Breast epithelium (tissue), 4 donors: ENCODE measurements at places on chromosomes 7 and 10.

DNA sequence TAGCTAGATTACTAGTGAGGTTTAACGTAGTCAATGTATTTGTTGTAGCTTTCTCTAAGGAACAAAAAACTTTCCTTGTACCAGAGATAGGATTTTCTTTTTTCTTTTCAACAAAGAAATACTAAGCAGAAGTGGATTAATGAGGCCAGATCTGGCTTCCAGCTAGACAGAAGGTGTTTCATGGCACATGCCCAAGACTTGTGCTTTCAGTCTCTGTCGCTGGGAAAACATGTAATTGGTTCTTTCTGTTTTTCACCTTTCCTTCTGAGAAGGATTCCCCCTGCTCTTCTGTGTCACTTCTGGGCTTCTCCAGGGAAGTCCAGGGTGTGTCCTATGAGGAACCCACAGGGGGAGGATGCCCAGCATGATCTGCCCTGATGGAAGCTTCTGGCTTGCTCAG, 492.2 kb downstream of the CCSER2 start:
- no peaks in the 10 kb centered on the region for H3K36me3 ChIP-seq
- no peaks in the 10 kb centered on the region for H3K4me1 ChIP-seq
- H3K27me3 ChIP-seq = no peaks in the 10 kb centered on the region

- no peak overlapping the region for H3K4me3 ChIP-seq
- peaks cover 21% of the 10 kb centered on the region for H3K4me1 ChIP-seq
- no peaks in the 10 kb centered on the region for H3K27me3 ChIP-seq
- H3K27ac ChIP-seq = no peak overlapping the region
- no peaks in the 10 kb centered on the region for H3K36me3 ChIP-seq
These were observed 2.4 kb downstream of the ZMIZ2 start for GRCh38 chr7:44750921-44751571.

DNA sequence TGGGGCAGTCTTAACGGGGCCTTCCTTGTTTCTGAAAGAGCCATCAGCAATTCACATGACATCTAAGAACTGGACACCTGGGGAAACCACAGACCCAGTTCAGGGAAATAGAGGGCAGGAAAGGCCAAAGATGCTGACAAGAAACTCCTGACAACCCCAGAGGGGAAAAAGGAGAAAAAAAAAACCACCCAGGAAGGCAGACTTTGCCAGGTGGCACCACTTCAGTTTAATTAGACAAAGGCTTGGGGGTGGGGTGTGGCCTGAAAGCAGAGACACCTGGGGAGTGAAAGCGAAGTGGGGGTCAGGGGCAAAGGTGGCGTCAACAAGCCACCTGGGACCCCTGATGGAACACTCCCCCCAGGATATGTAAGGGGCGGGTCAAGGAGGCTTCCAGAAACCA, 53.6 kb downstream of the RAB11FIP2 start:
- no peaks in the 10 kb centered on the region for H3K4me1 ChIP-seq
- no peak overlapping the region for H3K4me3 ChIP-seq
- DNase-seq = no peak
- no peak overlapping the region for H3K27ac ChIP-seq
- H3K27me3 ChIP-seq = no peaks in the 10 kb centered on the region

GRCh38 chr7:101547916-101548661, 81.0 kb downstream of the MYL10 start:
- H3K36me3 ChIP-seq = no peaks in the 10 kb centered on the region
- H3K27me3 ChIP-seq = peaks cover 3% of the 10 kb centered on the region
- H3K4me3 ChIP-seq = no peak overlapping the region

DNA sequence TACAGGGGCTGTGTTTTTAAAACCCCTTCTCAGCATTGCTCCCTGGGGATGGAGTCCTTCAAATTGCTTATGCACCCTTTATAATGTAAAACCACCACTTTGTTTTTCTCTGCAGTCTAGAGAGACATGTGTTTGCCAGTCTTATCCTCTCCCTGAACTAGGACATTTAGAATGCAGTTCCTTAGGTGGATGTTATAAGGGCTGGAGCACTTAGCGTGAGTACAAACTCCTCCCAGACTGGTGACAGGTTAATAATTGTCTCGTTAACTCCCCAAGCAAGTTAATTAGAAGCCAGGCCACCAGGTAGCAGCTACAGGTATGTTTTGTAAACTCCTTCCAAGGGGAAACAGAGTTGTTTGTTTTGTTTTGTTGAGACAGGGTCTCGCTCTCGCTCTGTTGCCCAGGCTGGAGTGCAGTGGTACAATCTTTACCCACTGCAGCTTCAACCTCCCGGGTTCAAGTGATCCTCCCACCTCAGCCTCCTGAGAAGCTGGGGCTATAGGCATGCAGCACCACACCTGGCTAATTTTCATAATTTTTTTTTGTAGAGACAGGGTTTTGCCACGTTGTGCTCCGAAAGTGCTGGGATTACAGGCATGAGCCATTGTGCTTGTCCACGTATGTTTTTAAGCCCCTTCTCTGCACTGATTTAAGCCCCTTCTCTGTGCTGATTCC, 100.2 kb downstream of the FAM107B start:
- H3K4me3 ChIP-seq = no peak overlapping the region
- no peaks in the 10 kb centered on the region for H3K27me3 ChIP-seq
- H3K27ac ChIP-seq = no peak overlapping the region
- H3K4me1 ChIP-seq = no peaks in the 10 kb centered on the region
- no peaks in the 10 kb centered on the region for H3K36me3 ChIP-seq
- no peak for DNase-seq

- H3K4me3 ChIP-seq = no peak overlapping the region
- H3K36me3 ChIP-seq = no peaks in the 10 kb centered on the region
- no peaks in the 10 kb centered on the region for H3K27me3 ChIP-seq
- H3K27ac ChIP-seq = no peak overlapping the region
These were observed 128.1 kb downstream of the NT5C2 start for GRCh38 chr10:103064956-103065355.

DNA sequence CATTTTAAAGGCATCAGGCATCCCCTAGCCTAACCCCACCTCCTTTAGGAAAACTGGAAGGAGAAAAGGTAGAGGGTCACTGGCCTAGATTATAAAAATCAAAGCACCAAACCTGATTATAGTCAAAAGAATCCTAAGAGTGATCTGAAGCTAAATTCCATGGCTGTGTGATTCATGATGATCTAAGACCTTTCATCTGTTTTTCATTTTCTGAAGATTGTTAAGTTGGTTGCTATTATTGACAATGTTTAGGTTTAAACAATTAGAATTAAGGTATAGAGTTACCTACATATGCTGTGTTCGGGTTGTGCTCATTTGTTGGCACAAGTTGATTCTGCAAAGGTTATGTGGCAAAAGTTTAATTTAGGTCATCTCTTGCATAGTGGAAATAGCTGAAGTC, 148.7 kb downstream of the BICC1 start:
- H3K36me3 ChIP-seq = no peaks in the 10 kb centered on the region
- H3K4me1 ChIP-seq = no peaks in the 10 kb centered on the region
- DNase-seq = no peak
- H3K27ac ChIP-seq = peak overlapping the region; percentile 43
- no peak overlapping the region for H3K4me3 ChIP-seq
- no peaks in the 10 kb centered on the region for H3K27me3 ChIP-seq

DNA sequence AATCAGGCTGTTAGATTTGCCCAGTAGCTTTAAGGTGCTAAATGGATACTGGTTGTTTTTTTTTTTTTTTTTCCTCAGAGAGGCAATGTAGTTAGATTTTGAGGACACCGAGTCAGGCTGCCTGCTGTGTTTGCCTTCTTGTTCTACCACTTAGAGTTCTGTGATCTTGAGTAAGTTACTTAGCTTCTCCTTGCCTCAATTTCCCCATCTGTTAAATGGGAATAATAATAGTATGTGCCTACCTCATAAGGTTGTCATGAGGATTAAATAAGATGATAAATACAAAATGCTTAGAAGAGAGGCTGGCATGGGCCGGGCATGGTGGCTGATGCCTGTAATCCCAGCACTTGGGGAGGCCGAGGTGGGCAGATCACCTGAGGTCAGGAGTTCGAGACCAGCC, 14.6 kb downstream of the MORN4 start:
- H3K4me3 ChIP-seq = no peak overlapping the region
- no peaks in the 10 kb centered on the region for H3K27me3 ChIP-seq
- H3K36me3 ChIP-seq = no peaks in the 10 kb centered on the region
- no peak for DNase-seq
- no peaks in the 10 kb centered on the region for H3K4me1 ChIP-seq

DNA sequence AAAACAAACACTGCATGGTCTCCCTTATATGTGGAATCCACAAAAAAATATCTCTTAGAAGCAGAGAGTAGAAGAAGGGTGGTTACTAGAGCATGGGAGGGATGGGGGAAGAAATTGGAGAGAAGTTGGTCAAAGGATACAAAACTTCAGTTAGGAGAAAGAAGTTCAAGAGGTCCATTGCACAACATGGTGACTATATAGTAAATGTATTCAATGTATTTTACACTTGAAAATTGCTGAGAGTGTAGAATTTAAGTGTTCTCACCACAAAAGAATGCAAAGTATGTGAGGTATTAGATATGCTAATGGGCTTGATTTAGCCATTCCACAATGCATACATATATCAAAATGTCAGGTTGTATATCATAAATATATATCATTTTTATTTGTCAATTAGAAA, 232.0 kb upstream of the CELF2 start:
- H3K36me3 ChIP-seq = no peaks in the 10 kb centered on the region
- no peak overlapping the region for H3K4me3 ChIP-seq
- H3K27me3 ChIP-seq = no peaks in the 10 kb centered on the region
- H3K27ac ChIP-seq = no peak overlapping the region

GRCh38 chr7:128672927-128673517, 930 bp downstream of the GARIN1A start:
- H3K4me1 ChIP-seq = no peaks in the 10 kb centered on the region
- DNase-seq = no peak
- H3K27ac ChIP-seq = no peak overlapping the region
- no peaks in the 10 kb centered on the region for H3K27me3 ChIP-seq
- H3K4me3 ChIP-seq = no peak overlapping the region

- H3K27ac ChIP-seq = peak overlapping the region; percentile 91
- H3K4me3 ChIP-seq = no peak overlapping the region
- H3K4me1 ChIP-seq = no peaks in the 10 kb centered on the region
- H3K27me3 ChIP-seq = no peaks in the 10 kb centered on the region
- no peak for DNase-seq
These were observed 84.5 kb downstream of the SORBS1 start for GRCh38 chr10:95476469-95477174.
